ENCODE measurements at places on chromosomes 1 and 21.

DNA sequence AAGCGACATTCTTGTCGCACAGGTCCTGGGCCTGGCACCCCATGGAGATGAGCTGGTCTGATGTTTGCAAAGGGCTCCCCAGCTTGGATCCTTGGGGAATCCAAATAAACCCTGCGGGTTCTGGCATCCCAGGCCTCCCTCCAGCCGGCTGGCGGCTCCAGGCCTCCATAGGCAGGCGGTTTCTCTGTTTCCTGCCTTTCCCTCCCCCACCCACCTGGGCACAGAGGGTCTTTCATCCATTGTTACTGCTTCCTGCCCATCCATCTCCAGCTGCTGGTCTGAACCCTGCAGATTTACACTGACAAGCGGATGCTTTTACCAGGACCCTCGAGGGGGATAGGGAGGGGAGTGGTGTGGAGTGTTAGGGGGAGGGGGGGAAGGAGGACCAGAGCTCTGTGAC lies 39.1 kb upstream of the ID3 start:
- DNase-seq = no peak

- no peak for DNase-seq
Observed at GRCh38 chr1:169309178-169310166, 58.1 kb downstream of the NME7 start.

DNA sequence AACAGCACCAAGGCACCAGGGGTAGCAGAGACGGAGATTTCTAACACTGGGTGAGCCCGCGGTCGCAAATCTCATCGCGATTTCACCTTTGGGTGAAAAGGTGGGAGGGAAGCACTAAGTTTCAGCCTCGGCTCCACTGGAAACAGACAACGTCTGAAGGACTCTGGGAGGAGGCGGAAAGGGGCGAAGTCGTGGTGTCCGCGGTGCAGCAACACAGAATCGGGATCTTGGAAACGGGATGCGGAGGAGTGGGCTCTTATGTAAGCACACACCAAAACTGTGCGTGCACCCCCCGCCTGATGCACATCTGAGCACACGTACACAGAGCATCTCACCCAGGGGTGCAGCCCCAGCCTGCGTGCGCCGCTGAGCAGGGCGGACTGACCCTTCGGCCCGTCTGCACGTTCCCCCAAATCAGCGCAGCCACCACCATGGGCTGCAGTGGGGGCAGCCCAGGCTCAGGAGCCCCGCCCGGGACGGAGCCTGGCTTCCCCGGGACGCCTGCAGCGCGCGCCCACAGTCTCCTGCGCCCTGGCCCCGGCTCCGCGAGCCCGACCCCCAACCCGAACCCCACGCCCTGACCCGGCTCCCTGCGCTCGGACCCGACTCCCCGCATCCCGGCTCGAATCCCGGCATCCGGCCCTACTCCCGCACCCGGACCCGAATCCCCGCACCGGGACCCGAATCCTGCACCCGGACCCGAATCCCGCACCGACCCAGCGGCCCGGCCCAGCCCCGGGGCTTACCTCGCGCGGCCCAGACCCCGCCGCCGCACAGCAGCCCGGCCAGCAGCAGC lies 670 bp downstream of the CLSTN1 start:
- DNase-seq = peak; percentile 35

GRCh38 chr1:46394872-46395465 lies 852 bp downstream of the FAAH start:
- no peak for DNase-seq

GRCh38 chr1:205775717-205776056 lies 405 bp upstream of the RAB29 start:
- no peak for DNase-seq

- DNase-seq = peak; percentile 89
Observed at GRCh38 chr1:230268371-230269170, 157.6 kb downstream of the PGBD5 start.
